Kidney (tissue), 22 donors: ENCODE measurements at places on chromosomes 6 and 20.
A peak's percentile ranks its signal among the peaks of the same experiment; 100 is the strongest.

GRCh38 chr20:11917663-11918062, at the start of gene BTBD3:
Gene BTBD3 (plus strand): TSS chr20:11917893. CDS start chr20:11918276, 383 bp downstream.
- DNase-seq = no peak

GRCh38 chr6:124963416-124963785, 1.2 kb downstream of the RNF217 start:
- DNase-seq = peak; percentile 64

DNA sequence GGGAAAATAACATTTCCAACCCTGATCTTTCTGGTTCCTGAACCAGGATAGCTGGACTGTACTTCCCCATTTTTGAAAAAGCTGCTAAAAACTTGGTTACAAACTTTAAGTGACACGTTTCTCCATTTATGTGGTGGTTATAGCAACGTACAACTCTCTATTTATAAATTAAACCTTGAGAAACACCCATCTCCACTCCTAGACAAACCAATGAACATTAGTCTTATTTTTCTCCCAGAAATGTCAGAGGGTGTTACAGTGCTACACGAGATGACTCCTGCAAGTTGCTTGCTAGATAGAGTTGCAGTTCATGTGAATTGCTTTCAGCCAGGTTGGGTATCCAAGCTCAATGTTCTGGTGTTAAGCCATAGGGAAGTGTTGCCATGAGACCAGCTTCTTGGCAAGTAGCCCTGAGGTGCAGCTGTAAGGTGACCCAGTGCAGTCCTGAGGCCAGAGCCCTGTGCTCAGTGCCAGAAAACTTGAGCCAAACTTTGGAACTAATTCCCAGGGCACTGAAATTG, 51.3 kb upstream of the REV3L start:
- DNase-seq = peak; percentile 77

DNA sequence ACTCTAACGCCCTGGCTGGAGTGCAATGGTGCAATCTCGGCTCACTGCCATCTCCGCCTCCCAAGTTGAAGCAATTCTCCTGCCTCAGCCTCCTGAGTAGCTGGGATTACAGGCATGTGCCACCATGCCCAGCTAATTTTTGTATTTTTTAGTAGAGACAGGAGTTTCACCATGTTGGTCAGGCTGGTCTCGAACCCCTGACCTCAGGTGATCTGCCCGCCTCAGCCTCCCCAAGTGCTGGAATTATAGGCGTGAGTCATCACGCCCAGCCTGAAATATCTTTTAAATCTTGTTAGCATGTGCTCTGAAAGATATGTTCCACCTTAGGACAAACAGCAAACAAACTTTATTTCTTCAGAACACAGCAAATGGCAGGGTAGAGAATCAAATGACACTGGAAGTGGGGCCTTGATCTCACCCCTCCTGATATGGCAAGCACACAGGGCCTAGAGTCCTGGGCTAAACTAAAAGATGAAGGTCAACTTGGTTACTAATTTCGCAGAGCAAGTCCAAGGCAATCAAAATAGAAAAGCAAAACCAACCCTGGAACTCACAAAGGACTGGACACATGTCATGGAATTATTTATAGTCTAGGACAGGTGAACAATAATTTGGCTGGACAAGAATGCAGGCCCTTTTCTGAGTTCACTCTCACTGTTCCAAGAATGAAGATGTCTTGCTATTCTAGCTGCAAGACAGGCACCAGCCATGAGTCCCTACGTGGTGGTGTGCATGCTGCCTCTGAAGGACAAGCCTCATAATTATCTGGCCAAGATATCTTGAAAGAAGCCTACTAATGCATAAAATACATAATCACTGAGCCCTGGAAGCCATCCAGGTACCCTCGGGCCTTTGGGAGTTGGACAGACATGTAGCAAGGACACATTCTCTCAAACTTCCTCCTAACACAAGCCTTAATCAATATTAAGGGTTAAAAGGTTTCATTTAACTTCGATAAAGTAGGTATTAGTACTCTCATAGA, 35.6 kb downstream of the B4GALT5 start:
- no peak for DNase-seq

- DNase-seq = peak; percentile 47
Observed at GRCh38 chr6:3414327-3415081, 42.3 kb downstream of the SLC22A23 start.

DNA sequence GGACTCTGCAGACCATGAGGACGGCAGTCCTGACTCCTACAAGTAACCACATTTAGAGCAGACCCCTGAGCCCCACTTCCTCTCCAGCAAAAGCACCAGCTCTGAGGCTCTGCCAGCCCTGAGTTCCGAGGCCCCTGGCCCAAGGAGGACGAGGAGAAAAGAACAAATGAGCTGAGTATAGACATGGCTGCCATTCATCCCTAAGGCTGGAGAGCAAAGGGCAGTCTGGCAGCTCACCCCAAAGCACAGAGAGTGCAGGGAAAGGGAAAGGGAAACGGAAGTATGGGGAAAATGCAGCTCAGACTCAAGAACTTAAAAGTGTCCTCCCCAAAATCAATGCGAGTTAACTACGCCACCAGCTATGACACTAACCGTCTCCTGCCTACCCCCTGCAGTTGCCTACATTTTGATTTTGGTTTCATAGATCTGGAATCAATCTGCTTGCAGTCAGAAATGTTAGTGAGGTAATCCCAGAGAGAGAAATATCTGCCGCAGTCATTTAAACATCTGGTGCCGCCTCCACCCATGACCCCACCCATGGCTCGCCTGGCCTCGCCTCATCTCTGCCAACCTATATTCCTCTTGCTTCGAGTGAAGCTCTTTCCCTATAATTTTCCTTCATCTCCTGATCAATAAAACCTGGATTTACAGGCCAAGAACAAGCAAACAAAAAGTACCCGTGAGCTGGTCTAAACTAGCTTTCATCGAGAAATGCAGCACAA, 49.6 kb upstream of the AFDN start:
- no peak for DNase-seq

DNA sequence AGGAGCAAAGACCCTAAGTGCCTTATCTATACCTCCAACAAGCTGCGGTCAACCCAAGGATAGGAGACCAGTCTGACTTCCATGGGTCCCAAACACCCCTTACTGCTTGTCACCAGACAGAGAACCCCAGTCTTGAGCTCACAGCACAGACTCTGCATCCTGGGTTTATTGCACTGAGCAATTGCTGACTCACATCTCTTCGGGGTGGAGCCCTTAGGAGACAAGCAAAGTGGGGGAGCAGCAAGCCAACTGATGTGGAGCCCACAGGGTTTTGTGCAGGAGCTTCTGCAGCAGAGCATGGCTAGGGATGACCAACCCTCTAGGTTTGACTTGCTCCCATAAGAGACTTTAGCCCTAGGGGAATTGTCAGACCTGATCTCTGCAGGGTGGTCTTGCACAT, 38.6 kb upstream of the EYS start:
- no peak for DNase-seq

DNA sequence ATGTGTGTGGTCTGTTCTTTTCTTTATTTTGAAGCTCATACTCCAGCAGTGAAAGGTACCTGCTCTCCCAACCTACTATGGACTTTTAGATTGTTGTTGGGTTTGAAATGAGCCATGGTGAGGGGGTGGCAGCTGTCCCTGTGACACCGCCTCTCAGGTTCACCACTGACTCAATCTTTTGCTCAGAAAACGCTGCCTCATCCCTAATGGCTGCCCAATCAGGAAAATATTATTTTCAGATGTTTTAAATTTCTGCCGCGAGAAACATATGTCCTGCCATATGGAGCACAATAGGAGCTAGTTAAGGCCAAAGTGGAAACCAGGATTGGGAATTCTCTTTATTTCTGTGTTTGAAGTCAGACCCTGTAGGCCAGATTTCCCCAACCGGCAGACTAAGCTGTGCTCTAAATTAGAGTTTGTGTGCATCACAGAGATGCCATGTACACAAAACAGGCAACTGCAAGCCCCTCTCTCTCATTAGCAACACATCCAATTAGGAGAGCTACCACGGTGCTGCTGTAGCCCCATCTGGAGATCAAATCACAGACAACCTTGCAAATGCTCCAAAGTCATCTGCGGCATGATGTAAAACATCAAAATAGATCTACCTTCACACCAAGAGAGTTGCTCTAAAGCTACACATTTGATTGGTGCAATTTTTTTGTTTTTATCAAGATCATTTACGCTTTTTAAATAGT, 144.1 kb upstream of the BACH2 start:
- DNase-seq = no peak

- DNase-seq = no peak
Observed at GRCh38 chr6:24936641-24937317, 1.0 kb upstream of the RIPOR2 start.

DNA sequence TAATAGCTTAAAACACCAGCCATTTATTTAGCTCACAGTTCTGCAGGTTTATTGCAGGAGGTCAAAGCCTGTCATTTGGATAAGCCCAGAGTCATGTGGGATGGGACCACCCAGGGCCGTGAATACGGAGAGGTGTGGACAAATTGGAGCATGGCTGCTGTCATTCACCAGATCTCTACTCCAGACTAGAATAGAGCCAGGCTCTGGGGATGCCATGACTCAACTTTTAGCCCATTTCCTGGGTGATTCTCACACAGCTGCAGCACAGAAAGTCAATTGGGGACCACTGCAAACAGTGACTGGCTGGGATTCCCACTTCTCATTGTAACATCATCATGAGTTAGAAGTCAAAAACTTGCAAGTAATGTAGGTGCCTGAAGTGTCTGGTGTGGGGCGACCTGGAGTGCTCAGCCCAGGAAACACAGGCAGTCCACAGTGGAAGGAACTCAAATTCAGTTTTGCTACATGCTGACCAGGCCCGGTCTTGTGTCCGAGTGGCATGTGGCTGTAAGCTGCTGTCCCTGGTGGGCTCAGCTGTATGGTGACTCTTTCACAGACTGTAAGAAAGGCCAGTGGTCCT, 174.3 kb downstream of the SCP2D1 start:
- no peak for DNase-seq

DNA sequence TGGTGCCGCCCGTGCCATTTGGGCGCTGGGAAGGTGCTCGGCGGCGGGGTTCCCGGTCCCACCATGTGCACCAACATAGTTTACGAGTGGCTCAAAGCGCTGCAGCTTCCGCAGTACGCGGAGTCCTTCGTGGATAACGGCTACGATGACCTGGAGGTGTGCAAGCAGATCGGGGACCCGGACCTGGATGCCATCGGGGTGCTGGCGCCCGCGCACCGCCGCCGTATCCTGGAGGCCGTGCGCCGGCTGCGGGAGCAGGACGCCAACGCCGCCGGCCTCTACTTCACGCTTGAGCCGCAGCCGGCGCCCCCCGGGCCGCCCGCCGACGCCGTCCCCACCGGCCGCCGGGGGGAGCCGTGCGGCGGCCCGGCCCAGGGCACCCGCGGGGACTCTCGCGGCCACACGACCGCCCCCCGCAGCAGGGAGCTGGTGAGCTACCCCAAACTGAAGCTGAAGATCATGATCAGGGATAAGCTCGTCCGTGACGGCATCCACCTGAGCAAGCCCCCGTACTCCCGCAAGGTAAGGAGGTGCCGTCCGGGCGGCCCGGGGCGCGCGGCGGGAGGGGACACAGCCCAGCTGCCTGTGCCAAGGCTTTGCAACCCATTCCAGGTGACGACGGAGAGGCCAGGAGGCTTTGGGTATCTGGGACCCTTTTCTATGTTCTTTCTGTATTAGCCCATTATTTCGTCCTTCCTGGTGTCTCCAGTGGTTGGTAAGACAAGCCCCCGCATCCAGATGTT, 547 bp downstream of the SAMD5 start:
- no peak for DNase-seq

GRCh38 chr6:73734832-73735453, 38.9 kb downstream of the CD109 start:
- DNase-seq = no peak

DNA sequence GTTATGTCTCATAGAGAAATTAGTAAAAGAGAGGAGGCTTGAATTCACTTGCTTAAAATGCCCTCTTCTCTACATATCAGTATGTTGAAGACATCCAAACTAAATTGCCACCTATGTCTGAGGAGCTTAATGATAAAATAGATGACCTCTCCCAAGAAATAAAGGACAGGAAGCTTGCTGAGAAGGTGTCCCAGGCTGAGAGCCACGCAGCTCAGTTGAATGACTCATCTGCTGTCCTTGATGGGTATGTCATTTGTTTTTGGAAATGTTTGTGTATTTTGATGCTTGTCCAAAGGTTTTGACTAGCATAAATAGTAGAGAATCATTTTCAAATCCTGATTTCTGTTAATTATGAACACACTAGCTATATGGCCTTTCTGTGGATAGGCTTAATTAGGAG, 307.7 kb downstream of the ARHGAP18 start:
- DNase-seq = no peak

DNA sequence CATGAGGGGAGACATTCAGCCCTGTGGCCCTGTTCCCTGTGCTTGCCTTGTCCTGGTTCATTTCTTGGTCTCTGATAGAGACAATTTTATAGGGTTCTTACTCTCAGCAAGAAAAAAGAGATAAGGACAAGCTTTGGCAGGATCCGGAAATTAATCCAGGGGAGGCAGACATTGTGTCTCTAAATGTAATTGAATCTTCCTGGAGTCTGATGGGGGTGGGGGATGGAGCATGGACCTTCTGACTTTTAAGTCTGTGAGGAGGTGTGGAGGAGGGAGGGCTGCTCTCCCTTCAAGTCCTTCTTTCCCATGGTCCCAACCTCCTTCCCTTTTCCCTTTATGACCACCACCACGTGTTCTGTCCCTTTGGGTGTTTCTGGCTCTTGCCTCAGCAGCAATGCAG, 512.7 kb downstream of the DHX35 start:
- no peak for DNase-seq

- no peak for DNase-seq
Observed at GRCh38 chr6:31363811-31364210, 6.8 kb upstream of the HLA-B start.

DNA sequence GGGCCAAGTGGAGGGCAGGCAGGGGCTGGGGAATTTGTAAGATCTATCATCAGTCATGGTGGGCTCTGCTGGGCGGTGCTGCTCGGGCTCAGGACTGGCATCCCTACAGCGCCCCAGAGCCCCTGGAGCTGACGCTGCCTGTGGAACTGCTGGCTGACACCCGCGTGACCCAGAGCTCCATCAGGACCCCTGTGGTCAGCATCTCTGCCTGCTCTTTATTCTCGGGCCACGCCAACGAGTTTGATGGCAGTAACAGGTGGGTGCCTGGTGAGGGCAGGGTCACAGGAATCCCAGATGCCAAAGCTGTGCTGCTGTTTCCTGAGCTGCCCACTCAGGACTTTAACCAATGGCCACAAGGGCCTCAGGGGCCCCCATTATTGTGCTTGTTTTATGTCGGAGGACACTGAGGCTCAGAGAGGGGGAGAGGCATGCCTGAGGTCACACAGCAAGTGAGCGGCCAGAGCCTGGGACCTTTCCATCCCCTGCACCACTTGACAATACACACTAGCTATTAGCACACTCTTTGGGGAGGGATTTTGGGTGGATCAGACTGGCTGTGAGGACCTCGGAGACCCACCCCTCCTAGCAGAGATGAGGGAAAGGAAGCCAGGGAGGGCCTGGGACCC, 6.3 kb downstream of the BPIFB2 start:
- DNase-seq = no peak
